CD4-positive, alpha-beta T cell (primary cell): ENCODE measurements at places on chromosomes 6 and 20. TPM values are rescaled to one million over a fixed set of nuclear protein-coding genes. Genes with fewer than 3 reads are reported as not detected.

Gene POM121L2
- total RNA-seq: not detected

DNA sequence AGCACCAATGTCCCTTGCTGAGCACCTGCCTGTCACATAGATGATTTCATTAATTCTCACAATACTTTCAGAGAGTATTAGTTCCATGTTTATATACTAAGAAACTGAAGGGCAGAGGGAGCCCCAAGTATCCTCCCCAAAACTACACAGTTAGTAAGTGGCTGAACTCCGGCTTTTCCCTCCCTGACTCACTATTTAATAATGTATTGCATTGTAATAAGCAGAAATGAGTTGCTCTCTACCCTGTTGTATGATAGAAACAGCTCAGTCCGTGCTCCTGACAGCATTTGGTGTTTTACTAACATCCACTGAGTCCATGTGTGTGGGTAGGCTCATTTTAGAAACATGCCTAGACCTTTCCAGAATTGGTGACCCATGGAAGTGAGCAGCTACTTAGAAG, 76.8 kb downstream of the OLIG3 start:
- no peak for DNase-seq

DNA sequence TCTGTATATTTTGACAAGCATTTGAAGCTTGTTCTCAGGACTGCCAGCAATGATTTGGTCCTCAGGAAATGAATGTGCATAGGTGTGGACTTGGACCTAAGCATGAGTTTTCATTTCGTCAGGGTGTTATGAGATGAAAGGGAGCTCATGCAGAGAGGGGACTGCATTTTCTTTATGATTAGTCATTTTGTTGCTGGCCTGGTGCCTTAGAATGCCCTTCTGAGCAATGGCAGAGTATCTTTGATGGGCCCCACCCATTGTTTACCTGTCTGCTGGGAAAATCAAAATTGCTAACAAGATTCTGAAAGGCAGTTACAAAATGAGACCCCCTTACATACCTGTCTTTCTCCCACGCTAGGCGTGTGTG, 51.5 kb upstream of the MTHFD1L start:
- no peak for DNase-seq

GRCh38 chr20:58981628-58982364, 740 bp downstream of the NELFCD start:
- no peak for DNase-seq

Gene EYS
- not detected for total RNA-seq

Gene MATN4
- total RNA-seq: not detected

Gene GSTA2
- total RNA-seq: not detected

DNA sequence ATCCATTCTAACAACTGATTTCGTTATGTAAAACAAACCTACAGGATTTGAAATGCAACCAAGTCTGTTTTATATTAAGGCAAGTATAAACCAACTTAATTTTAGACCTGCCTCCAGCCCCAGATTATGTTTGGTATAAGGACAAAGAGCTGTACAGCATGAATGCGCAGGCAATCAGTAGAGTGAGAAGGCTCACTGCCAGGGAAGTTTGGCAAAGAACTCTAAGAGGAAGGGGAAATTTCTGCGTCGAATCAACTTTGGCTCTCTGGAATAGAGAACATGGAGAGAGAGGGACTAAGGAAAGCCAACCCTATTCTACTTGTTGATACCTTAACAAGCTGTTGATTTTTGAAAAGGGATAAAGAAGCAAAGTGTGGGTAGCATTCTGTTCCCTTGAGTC, 96.9 kb upstream of the FOXO3 start:
- DNase-seq: no peak

GRCh38 chr20:46336735-46337134, 28.4 kb upstream of the CDH22 start:
- DNase-seq: no peak

- DNase-seq: no peak
Observed at GRCh38 chr20:10611357-10611756, 62.4 kb downstream of the JAG1 start.

Gene MAFB
- total RNA-seq: 3.3 TPM

Gene SPATS1
- total RNA-seq: not detected

DNA sequence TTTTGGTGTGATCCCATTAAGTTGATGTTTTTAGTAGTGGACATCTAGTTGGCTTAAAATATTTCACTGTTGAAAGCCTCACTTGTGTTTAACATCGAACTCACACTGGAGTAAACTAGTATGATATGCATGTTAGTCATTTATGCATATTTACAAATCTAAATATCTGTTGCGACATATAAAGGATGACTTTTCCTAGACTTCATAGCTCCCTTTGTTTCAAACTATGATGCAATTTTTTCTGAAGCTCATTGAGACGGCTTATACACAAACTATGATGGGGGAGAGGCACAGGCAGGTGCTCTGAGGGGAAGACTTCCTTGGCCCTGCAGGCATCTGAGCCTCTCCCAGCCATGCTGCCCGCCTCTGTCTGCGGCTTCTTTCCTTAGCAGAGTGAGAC, 11.8 kb upstream of the FOXC1 start:
- no peak for DNase-seq

DNA sequence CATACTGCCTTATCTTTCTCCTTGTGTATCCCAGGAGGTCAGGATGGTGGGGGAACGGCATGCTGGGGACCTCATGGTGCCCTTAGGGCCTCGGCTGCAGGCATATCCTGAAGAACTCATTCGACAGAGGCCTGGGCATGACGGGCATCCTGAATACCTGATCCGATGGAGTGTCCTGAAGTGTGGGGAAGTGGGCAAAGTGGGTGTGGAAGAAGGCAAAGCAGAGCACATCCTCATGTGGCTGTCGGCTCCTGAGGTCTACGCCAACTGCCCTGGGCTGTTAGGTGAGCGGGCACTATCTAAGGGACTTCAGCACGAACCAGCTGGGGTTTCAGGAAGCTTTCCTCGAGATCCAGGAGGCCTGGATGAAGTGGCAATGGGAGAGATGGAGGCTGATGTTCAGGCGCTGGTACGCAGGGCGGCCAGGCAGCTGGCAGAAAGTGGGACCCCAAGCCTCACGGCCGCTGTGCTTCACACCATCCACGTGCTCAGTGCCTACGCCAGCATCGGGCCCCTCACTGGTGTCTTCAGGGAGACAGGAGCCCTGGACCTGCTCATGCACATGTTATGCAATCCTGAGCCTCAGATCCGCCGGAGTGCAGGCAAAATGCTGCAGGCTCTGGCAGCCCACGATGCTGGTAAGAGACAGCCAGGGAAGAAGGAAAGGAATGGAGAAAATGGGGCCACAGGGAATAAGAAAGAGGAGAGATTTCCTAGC, 2.4 kb downstream of the CUL9 start:
- DNase-seq: no peak

Gene SRMS
- not detected for total RNA-seq

Gene C20orf141
- not detected for total RNA-seq
